ENCODE measurements at places on chromosomes 2 and 18.

DNA sequence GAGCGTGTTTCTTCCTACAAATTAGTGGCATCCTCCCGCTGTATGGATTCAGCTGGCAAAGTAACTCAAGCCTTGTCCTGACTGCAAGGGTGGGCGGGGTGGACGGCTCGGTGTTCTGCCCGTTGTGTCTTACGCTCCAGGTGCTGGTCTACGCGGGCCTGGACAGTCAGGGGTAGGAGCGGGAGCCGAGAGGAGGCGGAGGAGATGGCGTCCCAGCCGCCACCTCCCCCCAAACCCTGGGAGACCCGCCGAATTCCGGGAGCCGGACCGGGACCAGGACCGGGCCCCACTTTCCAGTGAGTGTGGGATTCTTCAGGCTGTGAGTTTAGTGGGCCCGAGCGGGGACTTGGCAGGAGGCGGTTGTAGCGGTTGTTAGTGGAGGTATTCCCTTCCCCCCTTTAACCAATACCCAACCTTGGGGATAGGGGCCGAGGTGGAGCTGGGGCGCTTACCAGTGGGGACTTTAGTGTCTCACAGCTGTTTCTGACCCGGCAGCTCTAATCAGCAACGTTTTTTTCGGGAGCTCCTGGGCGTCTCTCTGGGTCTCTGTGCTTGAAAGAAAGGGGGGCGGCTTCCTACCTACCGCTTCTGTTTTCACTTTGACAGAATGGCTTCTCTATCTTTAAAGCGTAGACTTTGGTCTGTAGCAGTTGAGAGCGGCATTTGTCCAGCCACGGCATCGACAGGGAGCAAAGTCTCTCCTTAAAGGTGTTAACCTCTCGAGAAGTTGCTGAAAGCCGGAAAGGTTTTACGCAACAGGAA lies at the start of the genes PEX13 and PUS10:
Gene PEX13, plus strand, starts transcription at position 165 of the 762 bp plus-strand sequence. Its CDS starts 40 bp downstream, at position 205.
Gene PUS10, minus strand, starts transcription at position 700 of the 762 bp plus-strand sequence. CDS start 6,365 bp downstream, outside the sequence.
- DNase-seq, result peak; percentile 95

DNA sequence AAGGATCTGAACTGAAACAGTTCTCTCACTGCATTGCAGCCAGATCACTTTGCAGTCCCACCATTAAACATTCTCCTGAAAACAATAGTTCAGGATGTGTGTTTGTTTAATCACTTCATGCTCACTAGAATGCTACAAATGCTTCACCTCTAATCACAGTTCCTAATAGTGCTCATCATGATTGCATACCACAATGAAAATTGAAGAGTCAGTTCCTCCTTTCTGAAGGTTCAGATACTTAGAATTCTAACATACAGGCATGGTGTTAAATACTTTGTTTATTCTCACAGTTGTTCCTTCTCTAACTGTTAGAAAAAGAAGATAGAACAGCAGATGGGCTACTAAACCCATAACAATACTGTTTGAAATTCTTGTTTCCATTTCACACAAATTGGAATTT lies 622.3 kb upstream of the ACVR2A start:
- DNase-seq, result no peak

DNA sequence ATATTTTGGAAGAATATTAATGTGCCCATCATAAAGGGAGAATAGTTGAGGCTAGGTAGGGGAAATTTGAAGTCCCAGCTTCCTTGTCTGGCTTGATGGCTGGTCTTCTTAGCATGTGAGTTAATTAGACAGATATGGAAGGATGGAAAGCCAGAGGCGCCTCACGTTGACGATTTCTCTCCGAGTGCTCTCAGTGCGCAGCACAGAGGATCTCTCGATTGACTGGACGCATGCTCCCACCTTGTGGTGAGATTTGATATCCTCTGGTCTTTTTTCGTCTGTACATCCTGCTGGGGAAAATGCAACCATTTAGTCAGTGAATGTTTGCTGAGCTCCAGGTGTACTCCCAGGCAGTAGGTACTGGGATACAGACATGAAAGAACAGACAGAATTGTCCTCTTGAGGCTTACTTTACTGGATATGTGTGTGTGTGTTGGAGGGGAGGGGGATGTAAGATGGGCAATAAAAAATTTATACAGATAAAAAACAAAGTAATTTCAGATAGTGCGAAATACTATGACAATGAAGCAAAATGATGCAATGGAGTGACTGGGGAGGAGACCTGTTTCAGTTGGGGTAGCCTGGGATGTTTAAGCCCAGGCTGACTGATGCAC lies 66.9 kb upstream of the ZNG1B start:
- no peak for DNase-seq

DNA sequence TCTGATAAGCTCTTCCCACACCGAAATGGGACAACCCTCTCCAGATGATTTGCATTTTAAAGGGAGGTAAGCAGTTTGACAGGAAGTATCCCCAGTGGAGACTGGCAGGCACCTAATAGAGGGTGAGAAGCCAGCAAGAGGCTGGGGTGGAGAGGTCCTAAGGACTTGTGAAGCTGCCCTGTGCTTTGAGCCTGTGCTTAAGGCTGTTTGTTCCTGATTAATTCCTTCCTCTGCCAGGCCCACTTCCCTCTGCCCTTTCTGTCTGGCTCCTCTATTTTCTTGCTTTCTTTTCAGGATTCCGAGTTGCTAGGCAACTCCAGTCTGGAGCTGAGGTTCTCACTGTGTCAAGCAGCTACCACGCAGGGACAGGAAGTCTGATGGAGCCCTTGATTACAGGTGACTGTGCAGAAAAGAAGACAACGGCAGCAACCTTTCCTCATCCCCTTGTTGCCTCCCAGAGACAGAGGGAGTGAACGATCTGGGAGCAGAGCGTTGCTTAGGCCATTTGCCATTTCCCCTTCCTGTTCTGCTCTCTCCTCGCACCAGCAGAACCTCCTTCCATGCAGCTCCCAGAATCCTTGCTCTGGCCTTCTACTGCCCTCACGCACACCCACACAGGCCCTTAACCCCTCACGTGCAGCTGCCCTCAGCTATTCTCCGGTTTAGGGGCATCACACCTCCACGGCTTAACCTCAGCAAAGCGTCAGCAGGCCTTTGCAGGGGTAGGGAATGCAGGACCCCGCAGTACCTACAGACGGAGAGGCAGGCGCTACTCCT lies 103.6 kb upstream of the CELF4 start:
- no peak for DNase-seq

DNA sequence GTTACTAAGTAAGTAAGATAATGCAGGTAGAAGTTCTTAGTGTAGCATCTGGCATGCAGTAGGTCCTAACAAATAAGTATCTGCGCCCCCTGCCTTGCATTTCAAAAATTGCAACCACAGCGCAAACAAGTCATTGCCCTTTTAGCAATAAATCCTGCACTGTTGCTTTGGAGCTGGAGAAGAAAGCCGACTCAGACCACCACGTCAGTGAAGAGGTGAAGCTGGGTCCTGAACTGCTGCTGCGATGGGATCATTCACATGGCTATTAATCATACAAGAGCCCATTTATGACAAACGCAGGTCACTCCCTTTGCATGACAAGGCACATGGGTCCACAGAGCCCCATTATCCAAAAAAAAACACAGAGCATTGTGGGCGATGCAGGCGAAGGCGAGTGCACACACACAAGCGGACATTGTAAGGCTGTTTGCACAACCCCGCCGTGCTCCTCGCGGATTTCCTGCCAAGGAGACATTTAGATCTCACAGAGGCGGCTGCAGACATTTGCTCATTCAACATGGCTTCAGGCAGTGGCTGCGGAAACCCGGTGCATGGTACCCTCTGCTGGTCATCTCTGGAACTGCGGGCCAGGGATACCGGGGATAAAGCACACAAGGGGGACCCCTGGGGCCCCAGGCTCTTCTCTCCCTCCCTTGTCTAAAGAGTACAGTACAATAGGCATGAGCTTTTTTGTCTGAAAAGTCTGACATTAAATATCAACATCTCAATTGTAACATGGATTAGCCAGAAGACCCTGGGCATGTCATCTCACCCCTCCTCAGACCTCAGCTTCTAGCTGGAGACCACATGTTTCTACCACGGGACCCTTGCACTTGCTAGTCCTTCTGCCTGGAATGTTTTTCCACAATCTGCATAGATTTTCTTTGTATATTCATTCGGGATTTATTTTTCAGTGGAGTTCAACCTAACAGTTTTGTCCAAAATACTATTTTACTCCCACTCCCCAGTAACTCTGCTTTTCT lies 56.7 kb downstream of the CYRIA start:
- no peak for DNase-seq

- DNase-seq, result no peak
These were observed 8.4 kb upstream of the IER3IP1 start for GRCh38 chr18:47184419-47185050.
